ENCODE measurements at places on chromosomes 4 and X.

DNA sequence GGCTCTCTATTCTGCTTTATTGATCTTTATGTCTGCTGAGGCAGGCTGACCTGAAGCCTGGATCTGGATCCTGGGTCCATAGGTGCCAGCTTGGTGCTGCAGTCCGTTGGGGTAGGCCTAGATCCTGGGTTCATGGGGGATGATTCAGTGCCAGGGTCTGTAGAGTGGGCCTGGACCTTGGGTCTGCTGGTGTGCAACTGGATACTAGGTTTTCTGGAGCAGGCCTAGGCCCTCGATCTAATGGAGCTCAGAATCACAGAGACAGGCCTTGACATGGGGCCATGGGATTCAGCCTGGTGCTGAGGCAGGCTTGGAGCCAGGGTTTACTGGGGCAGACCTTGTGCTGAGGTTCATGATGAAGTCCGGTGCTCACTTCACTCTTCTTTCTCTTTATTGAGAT, 358.6 kb downstream of the TEX13C start:
- no peak for DNase-seq

DNA sequence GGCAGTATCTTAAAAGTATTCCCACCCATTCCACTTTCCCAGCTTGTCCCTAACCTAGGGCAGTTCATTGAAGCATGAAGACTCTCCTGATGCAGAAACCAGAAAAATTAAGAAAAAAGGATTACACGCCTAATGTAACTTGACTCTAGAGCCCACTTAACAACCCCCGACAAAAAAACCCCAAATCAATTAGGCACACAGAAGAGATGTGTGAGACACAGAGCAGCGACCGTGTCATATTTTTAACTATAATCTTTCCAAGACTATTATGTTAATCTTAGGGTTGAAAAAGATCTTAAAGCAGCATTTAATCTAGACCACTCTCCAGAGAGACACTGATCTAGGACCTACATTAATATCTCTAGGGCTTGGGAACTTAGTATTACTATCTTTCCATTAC, 1.3 kb downstream of the YTHDC1 start:
- DNase-seq = no peak

- DNase-seq = no peak
These were observed 14.8 kb upstream of the BOD1L1 start for GRCh38 chr4:13642170-13642950.

- peak; percentile 49 for DNase-seq
These were observed 9.2 kb upstream of the FAM53A start for GRCh38 chr4:1693131-1693896.
